CD4-positive, CD25-positive, alpha-beta regulatory T cell (primary cell): ENCODE measurements at places on chromosomes 7 and 10.

DNA sequence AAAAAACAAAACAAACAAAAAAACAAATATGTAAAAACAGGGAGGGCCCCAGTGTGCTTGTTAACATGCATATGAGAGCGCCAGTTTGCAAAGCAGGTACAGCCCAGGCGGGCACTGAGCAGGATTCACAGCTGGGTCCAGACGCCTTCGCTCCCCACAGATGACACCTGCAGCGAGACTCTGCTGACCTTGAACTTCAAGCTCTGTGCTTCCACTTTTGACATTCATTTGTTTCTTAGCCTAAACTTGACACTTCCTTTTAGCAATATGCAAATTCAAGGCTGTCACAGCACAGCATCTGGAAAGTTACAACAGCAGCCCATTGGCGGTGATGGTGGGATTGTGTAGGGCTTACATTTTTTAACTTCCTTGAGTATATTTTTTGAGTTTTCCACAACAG lies 88.8 kb upstream of the TNS3 start:
- no peak overlapping the region for H3K4me3 ChIP-seq
- DNase-seq = no peak
- no peaks in the 10 kb centered on the region for H3K4me1 ChIP-seq
- no peak overlapping the region for H3K27ac ChIP-seq
- H3K36me3 ChIP-seq = no peaks in the 10 kb centered on the region

DNA sequence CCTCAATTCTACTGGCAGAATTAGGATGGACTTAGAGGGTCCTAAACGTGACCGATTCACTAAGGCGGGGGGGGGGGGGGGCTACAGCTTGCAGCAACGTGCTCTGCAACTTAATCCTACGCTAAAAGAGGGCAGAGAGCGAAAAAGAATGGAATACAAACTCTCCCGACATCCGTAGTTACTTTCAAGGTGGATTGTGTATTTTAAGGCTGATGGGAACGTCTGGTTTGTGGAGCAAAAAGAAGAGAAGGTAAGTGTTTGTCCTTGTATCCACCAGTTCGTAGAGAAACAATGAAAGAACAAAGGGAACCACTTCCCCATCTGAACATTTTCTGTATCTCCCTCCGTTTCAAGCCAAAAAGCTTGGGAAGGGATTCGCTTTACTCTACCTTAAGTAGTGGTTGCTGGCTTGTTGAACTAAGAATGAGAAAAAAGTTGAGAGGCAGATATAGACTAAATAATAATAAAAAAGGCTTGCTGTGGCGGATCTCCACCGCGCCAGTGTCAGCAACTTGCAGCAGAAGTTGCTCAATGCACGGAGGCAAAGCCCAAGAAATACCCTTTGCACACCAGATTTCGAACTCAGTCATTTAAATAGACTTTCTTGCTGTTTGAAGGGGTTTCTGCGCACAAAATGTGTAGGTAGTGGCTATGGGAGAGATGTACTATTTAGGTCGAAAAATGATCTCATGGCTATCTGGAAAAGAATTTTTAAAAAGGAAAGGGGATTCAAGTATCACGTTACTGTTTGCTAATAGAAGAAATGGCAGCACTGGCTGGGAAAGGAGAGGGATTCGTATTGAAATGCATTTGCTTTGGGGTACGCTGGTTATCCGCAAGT lies 736 bp downstream of the SKIDA1 start:
- peak overlapping the region; percentile 75 for H3K4me3 ChIP-seq
- H3K27ac ChIP-seq = peak overlapping the region; percentile 68
- no peak for DNase-seq

- H3K27ac ChIP-seq = no peak overlapping the region
- H3K4me1 ChIP-seq = no peaks in the 10 kb centered on the region
- peaks cover 2% of the 10 kb centered on the region for H3K27me3 ChIP-seq
- H3K36me3 ChIP-seq = no peaks in the 10 kb centered on the region
These were observed 35.3 kb upstream of the BET1 start for GRCh38 chr7:94039368-94040035.

DNA sequence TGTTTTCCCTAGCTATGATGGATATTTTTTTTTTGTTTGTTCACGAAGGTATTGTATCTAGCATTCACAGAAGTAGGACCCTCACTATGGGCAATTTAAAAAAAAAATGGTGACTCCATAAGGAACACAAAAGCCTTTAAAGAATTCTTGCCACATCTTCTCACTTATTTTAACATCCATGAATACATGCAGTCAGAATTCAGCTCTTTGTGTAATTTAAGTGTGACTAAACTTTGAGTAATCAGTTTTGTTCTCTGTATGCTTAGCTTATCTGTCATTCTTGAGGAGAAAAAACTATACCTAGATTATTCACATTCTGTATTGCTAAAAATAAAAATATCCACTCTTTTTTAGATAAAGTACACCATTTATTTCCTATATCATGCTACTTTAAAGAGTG lies 313.2 kb upstream of the KCND2 start:
- H3K4me3 ChIP-seq = no peak overlapping the region
- H3K27ac ChIP-seq = no peak overlapping the region
- no peak for DNase-seq
- H3K4me1 ChIP-seq = no peaks in the 10 kb centered on the region

GRCh38 chr10:93076871-93077270 lies 3.2 kb downstream of the CYP26A1 start:
- no peaks in the 10 kb centered on the region for H3K36me3 ChIP-seq
- DNase-seq = no peak
- peaks cover 14% of the 10 kb centered on the region for H3K27me3 ChIP-seq
- no peak overlapping the region for H3K27ac ChIP-seq
- H3K4me3 ChIP-seq = no peak overlapping the region

DNA sequence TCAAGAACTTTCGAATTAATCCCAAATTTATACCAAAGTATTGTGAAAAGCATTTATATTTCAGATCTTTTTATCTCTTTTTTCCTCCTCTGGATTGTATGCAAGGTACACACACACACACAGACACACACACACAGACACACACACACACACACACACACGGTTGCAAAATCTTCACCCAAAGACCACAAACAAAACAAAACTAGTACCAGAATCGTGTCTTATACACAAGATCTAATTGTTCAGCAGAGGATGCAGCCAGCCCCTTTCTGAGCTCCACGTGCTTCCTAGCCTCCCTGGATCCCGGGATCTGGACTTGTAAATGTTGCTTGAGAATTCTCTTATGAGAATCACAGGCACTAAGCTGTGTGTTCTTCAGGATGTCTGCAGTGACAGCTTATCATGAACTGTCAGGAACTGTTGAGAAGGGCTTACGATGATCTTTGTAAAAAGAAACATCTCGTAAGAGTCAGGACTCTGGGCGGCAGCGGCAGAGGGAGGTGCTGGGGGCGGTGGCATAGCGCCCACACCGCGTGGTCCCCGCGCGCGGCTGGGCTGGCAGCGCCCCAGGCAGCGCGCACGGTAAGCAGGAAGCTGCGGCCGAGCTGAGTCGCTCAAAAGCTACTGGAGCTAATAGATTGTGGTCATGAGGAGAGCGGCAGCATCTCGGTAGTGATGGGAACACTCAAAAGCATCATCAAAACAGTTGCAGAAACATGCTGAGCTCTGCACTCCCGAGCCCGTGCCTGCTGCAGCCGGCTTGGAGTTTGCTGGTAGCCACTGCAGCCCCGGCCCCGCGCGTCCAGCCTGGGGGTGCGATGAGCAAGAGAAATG lies 277.6 kb downstream of the GATA3 start:
- DNase-seq = peak; percentile 79
- H3K36me3 ChIP-seq = no peaks in the 10 kb centered on the region
- peak overlapping the region; percentile 94 for H3K27ac ChIP-seq
- peak overlapping the region; percentile 88 for H3K4me3 ChIP-seq

DNA sequence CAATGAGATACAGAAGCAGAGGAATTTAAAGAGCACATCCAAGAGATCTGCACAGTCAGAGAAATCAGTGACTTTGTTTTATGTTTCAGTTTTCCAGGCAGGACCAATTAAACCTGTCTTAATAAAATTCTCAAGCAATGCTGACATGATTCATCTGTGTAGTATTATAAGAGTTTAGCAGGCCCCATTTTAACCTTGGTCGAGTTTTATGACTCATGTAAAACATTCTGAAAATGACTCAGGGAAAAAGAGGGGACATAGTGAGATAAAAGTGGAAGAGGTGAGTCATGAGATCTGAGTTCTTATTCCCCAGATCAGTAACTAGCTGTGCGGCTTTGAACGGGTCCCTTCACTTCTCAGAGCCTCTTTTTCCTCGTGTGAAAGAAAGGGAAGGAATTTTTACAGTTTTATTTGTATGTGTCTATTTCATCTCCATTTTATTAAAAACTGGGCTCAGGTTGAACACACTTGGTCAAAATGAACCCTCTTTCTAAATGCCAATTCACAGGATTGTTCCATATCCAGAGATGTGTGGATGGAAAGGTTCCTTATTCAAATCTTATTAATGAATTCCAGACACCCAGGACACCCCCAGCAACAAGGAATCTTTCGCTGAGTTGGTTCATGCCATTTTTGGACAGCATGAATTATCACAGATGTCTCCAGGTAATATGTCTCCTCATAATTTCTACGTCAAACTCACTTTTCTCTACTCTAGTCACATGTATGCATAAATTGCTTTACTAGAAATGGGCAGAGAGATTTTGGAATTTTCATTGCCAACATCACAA lies 143.2 kb downstream of the JAZF1 start:
- no peaks in the 10 kb centered on the region for H3K27me3 ChIP-seq
- H3K4me3 ChIP-seq = no peak overlapping the region
- H3K27ac ChIP-seq = no peak overlapping the region
- no peaks in the 10 kb centered on the region for H3K36me3 ChIP-seq
- DNase-seq = no peak
- H3K4me1 ChIP-seq = no peaks in the 10 kb centered on the region

- DNase-seq = no peak
- no peak overlapping the region for H3K27ac ChIP-seq
- H3K36me3 ChIP-seq = no peaks in the 10 kb centered on the region
- H3K27me3 ChIP-seq = peaks cover 10% of the 10 kb centered on the region
- H3K4me3 ChIP-seq = no peak overlapping the region
These were observed 64.7 kb downstream of the CREB5 start for GRCh38 chr7:28477041-28477442.

DNA sequence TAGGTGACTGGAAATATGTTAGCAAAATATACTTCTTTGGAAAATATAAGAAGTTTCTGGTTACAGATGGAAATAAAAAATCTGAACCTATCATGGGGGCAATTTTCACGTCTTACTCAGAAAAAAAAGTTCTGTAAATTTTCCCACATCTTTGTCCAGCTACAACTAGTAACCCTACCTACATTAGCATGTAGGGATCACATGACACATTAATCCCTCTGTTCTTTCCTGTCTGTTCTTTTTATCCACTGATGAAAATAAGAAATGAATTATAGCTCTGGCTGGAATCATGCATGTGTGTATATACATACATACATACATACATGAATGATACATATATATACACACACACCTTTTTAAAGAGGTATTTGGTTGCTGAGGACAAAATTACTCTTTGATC lies 3.6 kb upstream of the FAM53B start:
- H3K36me3 ChIP-seq = no peaks in the 10 kb centered on the region
- no peak overlapping the region for H3K27ac ChIP-seq
- no peak for DNase-seq
- H3K27me3 ChIP-seq = no peaks in the 10 kb centered on the region
- peaks cover 21% of the 10 kb centered on the region for H3K4me1 ChIP-seq

GRCh38 chr7:104640506-104640905 lies 312.1 kb downstream of the LHFPL3 start:
- H3K4me1 ChIP-seq = no peaks in the 10 kb centered on the region
- no peaks in the 10 kb centered on the region for H3K36me3 ChIP-seq
- H3K27me3 ChIP-seq = no peaks in the 10 kb centered on the region

DNA sequence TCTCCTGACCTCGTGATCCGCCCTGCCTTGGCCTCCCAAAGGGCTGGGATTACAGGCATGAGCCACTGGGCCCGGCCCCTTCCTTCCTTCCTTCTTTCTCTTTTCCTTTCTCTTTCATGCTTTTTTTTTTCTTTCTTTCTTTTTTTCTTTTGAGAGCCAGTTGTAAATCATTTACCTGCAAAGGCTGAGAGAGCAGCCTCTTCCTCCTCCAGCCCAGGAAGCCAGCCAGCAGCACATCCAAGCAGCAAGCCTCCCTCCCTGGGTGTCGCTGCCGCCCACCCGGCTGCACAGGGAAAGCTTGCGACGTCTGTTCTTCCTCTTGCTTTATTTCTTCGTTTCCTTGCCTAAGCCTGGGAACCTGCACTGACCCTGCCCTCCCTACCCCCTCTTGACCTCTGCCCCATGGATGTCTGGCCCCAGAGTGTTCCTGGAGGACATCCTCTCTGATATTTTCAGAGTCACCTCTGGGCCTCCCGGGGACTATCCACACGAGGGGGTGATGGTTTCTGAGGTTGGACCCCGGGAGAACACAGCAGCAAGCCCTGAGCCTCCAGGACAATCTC lies 62.8 kb upstream of the MYL10 start:
- no peak for DNase-seq
- no peak overlapping the region for H3K27ac ChIP-seq
- peaks cover 7% of the 10 kb centered on the region for H3K4me1 ChIP-seq
- H3K36me3 ChIP-seq = no peaks in the 10 kb centered on the region

DNA sequence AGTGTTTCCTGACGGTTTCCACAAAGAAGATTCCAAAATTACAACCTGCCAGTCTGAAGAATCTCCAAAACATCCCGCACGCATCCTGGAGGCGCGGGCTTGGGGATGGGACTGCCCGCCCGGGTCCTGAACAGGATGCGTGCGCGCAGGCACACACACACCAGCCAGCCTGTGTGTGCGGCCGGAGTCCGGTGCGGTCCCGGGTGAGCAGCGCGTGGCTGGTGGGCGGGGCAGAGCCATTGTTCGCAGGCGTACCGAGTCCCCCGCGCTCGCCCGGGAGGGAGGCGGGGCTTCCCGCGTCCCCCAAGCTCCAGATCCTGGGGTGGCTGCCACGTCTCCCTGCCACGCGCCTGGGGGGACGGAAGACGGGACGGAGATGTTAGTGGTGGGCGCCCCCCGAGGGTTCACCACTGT lies 675 bp upstream of the SCD start:
- peaks cover 6% of the 10 kb centered on the region for H3K27me3 ChIP-seq
- no peaks in the 10 kb centered on the region for H3K36me3 ChIP-seq
- H3K4me1 ChIP-seq = peaks cover 11% of the 10 kb centered on the region
- H3K27ac ChIP-seq = no peak overlapping the region
- peak overlapping the region; percentile 37 for H3K4me3 ChIP-seq

DNA sequence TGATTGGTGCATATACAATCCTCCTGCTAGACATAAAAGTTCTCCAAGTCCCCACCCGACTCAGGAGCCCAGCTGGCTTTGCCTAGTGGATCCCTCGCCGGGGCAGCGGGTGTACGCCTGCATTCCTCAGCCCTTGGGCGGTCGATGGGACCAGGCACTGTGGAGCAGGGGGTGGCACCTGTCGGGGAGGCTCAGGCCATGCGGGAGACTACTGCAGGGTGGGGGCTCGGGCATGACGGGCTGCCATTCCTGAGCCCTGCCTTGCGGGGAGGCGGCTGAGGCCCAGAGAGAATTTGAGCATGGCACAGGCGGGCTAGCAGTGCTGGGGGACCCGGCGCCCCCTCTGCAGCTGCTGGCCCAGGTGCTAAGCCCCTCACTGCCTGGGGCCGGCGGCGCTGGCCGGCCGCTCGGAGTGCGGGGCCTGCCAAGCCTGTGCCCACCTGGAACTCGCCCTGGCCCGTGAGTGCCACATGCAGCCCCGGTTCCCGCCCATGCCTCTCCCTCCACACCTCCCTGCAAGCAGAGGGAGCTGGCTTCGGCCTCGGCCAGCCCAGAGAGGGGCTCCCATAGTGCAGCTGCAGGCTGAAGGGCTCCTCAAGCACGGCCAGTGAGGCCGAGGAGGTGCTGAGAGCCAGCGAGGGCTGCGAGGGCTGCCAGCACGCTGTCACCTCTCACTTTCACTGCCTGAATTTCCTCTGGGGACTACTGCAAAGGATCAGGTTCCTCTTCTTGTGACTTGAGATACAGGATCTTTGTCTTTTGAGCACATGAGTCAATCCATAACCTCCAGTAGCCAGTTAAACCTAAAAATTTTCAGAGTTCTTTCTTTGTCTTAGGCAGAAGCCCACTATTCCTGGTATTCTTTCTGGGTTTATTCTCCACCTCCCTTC lies 25.1 kb upstream of the ELOVL3 start:
- no peaks in the 10 kb centered on the region for H3K36me3 ChIP-seq
- H3K27ac ChIP-seq = no peak overlapping the region
- H3K4me1 ChIP-seq = no peaks in the 10 kb centered on the region
- DNase-seq = no peak
- peaks cover 4% of the 10 kb centered on the region for H3K27me3 ChIP-seq
